NCI-H1048 (cell line): ENCODE measurements at places on chromosomes 5 and 9.

- DNase-seq = no peak
Measured at GRCh38 chr5:164090358-164090757, 584.9 kb downstream of the MAT2B start.

DNA sequence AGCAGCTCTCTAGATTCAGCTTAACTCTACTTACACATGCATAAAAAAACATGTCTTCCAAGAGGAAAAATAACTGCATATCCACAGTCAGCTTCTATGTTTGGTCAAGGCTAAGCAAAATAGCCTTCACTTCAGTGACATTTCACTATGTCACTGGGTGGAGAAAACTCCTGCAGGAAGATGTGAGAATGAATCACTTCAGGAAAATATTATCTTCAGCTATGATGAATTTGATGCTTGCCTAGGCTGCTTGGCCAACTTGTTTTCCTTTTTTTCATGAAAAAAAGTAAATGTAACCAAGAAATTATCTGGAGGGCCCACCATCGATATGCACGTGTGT is 143.0 kb upstream of the ZNF608 start:
- no peak for DNase-seq

DNA sequence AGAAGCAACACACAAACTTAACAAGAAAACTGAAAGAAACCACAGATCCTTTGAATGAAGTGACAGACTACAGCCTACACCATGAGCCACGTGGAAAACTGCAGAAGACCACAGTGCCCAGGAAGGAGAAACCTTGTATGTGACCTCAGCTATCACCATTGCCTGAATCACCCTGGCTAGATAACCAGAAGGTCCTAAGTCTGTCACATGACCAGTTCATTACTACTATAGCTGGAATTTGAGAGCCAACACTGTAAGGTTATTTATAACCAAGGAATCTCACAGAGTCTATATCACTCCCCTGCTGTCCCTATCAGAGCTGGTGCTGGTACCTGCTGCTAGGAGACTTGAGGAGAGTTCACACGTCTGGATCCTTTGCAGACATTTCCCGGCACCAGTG is 90.3 kb upstream of the FBXL17 start:
- no peak for DNase-seq

- no peak for DNase-seq
Measured at GRCh38 chr5:127423173-127423798, 94.2 kb upstream of the PRRC1 start.

DNA sequence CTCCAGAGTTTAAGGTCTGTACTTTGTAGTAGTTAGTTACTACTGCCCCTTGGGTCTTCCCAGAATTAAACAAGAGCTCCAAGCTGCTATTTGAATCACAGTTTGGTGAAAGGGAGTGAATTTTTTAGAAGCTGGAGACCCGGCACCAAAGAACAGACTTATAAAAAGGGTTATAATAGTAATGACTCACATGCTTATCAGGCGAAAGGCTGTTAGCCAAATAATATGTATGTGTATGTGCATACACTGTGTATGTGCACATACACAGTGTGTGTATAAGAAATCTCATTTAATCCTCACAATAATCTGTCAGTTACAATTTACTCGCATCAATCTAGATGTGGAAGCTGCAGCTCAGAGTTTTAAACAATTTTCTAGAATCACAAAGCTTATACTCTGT is 59.5 kb upstream of the ITGA1 start:
- no peak for DNase-seq

GRCh38 chr9:109792951-109793546 is 13.1 kb downstream of the PALM2AKAP2 start:
- no peak for DNase-seq

DNA sequence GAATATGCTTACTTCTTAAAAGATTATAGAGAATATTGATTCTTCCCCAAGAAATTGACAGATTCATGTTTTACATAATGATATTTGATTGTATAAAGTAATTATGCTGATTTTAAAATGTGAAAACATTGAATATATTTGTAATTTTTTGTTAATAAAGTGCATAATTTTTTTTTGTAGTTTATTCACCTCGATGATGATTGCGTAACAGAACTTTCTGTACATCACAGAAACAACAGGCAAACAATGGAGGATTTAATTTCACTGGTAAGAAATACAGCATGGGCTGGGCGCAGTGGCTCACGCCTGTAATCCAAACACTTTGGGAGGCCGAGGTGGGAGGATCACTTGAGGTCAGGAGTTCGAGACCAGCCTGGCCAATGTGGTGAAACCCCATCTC is 70.1 kb downstream of the MELK start:
- DNase-seq = no peak

DNA sequence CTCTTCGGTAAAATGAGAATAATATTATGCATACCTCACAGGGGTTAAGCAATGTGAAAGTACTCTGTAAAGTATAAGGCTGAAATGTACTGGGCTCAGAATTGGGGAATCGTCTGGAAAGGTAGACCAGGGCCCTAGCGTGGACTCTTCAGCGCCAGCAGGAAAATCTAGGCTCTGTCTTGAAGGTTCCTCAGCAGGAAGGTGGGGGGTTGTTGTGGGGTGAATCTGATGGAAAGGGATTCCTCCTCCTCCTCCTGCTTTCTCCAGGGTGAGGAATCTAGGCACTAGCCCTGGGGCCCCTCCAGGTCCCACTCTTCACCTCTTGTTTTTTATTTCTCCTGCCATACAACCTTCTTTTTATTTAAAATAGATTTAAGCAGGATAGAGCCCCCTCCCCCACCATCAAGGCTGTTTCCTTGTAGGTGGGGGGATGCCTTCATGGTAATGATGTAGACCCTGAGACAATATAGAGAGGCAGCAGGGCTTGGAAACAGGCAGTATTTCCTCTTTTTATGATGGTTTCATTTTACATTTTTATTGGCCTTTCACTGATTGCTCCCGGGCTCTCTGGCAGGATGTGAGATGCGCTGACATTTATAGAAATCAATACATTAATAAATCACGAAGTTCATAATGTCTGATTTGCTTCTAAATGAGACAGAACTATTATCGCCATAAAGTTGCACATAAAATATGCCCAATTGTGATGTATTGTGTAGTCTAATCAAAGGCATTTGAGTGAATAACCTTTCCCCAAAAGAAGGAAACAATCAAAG is 78.9 kb upstream of the GABRP start:
- DNase-seq = no peak

GRCh38 chr5:116772806-116773205 is 198.2 kb upstream of the SEMA6A start:
- no peak for DNase-seq

GRCh38 chr9:93164085-93164484 is 19.9 kb upstream of the WNK2 start:
- DNase-seq = no peak

DNA sequence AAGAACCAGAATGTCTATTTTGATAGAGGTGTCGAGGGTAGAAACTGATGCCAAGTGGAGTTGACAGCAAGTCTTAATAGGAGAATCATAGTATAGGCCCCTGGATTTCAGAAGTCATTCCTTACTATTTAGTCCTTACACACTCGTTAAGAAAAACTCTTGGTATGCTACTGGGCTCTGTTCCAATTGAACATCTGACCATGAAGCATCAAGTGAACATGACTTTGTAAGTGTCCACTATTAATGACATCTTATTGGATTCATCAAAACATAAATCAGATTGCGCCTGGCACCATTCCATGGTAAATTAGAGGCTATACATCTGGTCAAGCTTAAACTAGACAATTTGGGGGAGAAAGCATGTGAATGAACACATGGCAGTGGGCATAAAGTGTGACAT is 1056.5 kb upstream of the EDIL3 start:
- no peak for DNase-seq

GRCh38 chr5:149153751-149154610 is 12.7 kb downstream of the ABLIM3 start:
- DNase-seq = no peak

DNA sequence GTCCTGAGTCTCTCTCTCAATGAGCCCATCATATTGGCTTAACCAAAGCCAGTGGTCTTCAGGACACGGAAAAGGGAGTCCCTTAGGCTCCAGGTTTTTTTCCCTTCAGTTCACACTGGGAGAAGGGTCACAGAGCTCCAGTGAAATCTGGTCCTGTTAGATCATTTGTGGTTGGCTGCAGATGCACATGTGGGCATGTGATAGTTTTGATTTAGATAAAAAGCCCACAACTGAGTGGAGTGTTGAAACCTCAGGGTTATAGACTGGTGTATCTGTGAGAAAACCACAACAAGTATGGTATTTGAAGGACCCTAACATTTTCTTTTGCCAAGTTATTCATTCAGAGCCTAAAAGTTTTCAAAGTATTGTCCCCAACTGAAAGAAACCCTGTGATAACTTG is 46.7 kb downstream of the PRLR start:
- no peak for DNase-seq

DNA sequence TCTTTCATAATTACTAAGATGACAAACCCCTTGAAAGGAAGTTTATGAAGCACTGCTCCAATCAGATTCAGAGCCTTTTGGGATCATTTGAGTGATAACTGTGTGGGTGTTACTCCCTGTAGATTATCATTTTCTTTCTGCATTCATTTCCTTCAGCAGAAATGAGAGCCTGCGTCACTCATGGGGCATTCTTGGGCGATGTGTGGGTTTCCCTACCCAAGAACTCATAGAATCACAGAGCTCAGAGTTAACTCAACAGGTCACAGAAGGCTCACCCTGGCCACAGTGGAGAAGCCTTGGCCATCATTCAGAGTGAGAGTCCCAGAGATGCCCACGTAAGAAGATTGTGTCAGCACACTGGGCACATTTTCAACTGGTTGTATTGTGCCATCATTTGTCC is 401.9 kb downstream of the TLE4 start:
- no peak for DNase-seq

DNA sequence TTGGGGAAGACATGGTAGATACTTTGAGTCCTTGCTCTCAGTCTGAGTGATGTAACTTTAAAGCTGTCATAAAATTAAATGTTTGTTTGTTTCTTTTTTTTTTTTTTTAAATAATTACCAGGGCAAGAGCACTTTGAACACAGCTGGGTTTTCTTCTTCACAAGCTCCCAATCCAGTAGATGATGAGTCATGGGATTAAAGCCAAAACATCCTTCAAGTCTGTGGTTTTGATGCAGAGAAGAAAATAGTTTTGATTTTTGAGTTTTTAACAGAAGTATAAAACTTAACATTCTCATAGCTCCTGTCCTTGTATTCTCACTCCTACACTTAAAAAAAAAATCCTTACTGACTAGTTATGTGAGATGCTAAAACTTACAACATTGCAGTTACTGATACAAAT is 34.8 kb upstream of the IL31RA start:
- no peak for DNase-seq

DNA sequence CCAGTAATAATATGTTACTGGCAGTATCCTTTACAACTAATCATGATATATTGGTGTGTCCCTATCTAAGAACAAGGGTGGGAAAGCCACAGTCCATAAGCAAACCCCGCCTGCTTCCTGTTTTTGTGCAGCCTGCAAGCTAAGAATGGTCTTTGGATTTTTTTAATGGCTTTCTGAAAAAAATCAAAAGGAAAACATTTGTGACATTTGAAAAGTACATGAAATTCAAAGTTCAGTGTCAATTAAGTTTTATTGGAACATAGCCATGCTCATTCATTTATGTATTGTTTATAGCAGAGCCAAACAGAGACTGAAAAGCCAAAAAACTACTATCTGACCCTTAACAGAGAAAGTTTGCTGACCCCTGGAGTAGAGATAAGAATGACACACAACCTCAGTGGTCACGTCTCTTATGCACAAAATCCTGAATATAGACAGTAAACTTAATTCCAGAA is 12.8 kb upstream of the TMEM245 start:
- no peak for DNase-seq

DNA sequence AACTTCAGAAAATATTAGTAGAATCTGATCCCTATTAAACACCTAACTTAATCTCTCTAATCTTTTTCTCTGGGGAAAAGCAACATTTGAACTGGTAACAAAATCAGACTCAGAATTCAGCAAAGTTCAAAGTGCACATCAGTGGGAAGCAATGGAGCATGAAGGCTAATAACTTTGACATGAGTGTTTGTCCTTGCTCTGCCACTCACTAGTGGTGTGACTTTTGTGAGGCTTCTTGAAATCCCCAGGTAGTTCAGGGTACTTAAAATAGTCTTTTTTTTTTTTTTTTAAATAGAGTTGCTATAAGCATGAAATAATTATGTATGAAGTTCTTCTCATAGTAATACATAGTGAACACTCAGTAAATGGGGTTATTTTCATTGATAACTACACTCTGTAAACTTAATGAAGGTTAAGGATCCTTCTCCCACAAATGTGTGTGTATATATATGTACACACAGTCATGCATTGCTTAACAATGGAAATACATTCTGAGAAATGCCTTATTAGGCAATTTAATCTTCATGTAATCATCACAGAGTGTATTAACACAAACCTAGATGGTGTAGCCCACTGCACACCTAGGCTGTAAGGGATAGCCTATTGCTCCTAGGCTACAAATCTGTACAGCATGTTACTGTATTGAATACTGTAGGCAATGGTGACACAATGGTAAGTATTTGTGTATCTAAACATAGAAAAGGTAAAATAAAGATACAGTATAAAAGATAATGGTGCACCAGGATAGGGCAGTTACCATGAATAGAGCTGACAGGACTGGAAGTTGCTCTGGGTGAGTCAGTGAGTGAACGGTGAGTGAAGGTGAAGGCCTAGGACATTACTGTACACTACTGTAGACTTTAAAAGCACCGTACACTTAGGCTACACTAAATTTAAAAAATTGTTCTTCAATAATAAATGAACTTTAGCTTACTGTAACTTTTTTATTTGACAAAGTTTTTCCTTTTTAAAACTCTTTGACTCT is 73.3 kb upstream of the HMHB1 start:
- DNase-seq = no peak

DNA sequence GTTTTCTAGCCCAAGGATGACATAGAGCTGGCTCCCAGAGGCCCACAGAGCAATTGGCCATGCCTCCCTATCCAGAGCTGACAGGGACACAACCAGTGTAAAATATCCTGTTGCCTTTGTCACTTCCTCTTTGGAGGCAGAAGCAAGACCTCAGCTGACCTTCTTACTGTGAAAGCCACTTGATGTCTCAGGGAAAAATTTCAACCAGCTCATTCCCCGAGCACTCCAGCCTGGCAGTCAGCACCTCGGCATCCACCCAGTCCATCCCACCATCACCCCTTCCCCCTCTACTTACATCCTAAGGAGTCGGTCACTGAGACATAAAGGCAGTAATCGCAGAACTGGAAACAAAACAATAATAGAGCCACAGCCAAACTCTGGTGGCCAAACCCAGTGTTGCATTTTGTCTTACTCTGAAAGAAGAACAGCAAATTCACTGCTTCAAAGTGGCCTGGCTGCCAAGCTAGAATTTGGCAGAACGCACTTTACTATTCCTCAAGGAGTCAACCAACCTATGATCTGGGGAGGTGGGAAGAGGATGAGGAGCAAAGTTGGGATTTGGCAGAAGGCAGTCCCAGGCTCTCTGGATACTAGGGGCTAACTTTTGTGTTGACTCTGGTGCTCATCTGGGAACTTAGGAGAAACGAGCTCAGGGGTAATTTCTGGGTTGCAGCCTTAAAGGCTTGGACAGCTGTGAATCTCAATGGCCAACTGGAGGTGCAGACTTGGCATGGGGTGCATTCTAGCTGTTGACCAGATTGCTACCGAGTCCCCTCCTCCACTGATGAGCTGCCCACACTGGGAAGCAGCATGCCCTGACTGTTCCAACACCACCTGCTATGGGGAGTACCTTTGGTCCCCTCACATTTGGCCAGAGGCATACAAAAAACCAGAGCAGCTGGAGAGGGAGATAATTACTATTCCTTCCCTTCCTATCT is 13.6 kb downstream of the NIPAL4 start:
- no peak for DNase-seq

- no peak for DNase-seq
Measured at GRCh38 chr9:99962680-99963261, 56.3 kb downstream of the STX17 start.

GRCh38 chr5:83406906-83407305 is 64.6 kb upstream of the VCAN start:
- no peak for DNase-seq
